ENCODE measurements at places on chromosomes 2 and 18.

DNA sequence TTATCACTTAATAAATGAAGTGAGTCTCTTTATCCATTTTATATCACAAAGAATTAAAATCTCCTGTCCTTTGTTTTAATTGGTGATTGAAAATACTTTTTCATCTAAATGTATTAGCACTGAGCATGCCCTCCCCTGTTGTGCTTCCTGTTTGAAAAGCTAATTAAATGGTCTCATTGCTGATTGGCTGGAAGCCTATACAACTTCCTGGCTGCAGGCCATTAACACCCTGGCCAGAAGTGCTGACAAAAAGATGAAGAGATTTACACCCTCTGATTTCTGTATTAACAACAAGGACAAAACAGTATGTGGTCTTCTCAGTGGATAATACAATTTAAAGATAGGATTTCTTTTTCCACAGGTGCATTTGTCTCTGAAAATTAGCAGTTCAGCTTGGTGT lies 548.0 kb downstream of the DCC start:
- no peak for DNase-seq

DNA sequence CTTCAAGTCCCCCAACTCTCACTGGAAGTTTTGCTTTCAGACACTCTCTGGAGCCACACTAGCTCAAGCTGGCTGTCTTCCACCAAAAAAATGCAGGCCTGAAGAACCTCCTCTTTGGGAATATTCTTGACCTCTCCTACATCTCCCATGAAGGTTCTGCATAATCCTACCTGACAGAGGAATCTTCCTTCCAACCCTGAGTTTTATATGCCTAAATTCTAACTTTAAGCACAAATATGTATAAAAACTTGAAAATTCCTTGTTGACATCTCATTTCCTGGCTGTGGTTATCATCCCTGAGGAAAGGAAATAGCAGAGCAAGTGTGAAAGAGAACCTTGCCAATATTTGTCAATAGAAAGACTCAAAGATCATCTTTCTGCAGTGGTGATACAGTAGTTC lies 249.0 kb downstream of the LPIN1 start:
- no peak for DNase-seq

GRCh38 chr18:12408247-12408869 lies 629 bp downstream of the PRELID3A start:
- DNase-seq: peak; percentile 59

DNA sequence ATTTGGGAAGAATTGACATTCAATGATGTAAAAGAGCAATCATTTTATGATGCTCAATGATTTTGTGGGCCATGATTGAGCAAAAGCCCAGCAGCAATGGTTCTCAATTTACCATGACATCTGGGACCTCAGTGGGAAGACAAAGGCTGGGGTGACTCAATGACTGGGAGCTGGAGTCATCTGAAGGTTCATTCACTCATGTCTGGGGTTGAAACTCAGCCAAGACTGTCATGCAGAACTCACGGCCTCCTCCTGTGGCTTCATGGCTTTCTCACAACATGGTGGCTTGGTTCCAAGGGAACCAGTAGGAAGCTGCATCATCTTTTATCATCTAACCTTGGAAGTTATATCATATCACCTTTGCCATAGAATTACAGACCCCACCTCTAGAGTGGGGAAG lies 45.1 kb upstream of the CD226 start:
- DNase-seq: no peak

DNA sequence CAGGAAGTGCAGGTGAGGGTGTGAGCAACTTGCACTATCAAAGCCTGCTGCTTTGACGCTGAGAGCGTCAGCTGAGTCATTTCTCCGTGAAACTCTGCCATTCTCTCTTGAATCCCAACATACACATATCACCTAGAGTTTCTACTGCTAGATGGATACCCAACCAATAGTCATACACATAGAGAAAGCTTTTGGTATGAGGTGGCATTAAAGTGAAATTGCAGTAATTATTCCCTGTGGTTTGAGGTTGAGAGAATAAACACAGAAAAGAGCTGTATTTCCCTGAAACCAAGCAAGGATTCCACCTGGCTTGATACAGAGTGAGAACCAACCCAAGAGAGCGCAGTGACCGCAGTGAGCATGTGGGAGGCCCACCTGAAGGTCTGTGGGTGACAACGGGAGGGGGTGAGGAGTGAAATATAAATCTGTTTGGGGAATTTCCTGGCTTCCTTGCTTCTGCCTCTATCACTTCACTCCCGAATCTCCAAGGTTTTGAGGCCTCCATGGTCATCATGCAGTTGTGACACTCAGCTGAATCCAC lies 28.8 kb upstream of the TMEM18 start:
- DNase-seq: no peak

GRCh38 chr2:239366740-239367139 lies 34.1 kb downstream of the HDAC4 start:
- no peak for DNase-seq

DNA sequence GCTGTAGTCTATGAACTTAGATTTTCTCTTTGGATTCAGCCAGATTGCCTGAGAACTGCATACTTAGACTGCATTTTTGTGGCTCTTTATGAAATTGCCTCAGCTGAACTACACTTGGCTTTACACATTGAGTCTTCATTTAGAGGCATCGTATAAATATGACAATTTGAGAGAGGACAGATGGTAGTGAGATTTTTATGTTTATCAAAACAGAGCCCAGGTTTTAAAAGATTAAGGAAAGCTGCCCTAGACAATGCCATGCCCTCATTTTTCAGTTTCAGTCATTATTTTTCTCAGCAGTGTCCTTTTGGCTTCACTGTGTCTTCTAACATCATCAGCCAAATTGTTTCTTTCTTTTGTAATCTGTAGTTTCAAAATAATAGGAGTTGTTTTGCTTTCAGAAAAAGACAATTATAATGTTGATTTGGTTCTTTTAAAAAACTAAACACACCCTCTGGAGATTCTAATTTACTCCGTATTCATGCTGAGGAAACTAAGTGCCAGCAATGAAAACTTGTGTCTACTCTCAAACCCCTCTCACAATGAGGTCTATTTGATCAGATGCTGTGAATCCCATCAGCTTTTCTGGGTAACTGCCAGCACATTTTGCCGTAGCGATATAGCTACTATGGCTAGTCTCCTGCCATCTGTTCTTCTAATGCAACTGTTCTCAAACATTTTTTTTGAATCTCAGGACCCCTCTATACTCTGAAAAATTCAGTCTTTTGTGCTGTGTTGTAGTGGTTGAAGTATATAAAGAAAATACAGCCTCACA lies 46.2 kb downstream of the TWSG1 start:
- peak; percentile 92 for DNase-seq

GRCh38 chr2:36618381-36618780 lies 20.4 kb upstream of the FEZ2 start:
- peak; percentile 62 for DNase-seq

DNA sequence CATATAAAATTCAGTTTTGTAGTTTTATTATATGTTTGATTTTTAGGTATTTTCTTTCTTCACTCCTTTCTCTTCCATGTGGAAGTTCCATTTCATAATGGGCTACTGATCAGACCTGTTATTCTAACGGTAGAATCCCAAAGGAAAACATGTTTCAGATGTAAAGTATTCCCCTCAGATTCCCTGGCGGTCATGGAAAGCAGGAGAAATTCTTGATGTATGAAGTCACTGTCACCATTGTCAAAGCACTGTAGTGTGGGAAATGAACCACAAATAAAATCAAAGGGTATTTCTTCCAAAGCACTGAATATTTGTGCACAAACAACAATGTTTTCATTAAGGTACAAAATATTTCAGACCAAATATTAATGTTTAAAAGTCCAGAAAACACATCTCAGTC lies 237.3 kb upstream of the KLHL14 start:
- no peak for DNase-seq

DNA sequence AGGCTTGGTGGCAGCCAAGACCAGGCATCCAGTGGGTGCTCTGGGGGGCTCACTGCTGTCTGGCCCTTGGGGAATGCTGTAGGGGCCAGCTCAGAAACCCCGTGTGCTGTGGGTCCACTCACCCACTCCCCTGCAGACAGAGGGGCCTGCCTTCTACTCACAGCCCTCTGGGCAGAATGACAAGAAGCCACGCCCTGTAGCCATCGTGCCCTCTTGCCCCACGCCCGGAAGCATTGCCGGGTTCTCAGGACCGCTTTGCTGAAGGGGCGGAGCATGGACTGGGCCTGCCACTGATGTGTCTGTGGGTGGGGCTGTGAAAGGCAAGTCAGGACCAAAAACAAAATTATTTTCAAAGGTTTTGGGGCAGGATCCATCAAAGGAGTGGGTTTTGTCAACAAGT lies 27.8 kb downstream of the GLI2 start:
- no peak for DNase-seq

DNA sequence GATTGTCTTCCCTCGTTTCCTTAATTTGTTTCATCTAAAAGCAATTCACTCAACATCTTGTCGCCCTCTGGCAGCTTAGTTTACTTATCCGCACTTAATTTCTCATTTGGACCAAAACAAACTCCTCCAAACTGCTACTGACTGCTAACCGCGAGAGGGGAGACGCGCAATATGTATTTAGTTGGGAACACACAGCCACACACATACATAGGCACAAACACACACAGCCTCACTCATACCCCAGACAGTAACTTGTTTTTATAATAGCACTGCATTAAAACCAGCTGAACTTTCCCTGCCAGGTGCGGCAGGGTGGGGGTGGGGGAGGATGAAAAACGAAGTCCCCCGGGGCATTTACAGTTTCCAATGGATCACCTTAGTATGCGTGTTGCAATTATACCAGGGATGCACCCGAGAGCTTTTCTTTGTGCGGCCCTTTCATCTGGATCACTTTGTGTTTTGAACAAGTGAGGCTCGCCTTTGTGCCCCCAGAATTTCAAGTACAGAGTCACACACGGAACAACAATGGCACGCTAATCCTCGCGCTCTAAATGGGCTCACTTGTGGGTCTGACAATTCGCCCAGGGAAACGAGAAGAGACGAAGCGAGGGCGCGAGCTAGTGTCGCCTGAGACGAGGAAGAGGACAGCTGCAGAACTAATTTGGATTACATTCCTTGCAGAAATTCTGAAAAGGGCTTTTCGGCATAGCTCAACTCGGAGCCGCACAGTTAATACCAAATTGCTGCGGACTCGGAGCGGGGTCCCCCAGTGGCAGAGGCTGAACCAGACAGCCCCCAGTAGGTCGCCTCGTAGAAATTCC lies 2.4 kb downstream of the ERBB4 start:
- peak; percentile 66 for DNase-seq

DNA sequence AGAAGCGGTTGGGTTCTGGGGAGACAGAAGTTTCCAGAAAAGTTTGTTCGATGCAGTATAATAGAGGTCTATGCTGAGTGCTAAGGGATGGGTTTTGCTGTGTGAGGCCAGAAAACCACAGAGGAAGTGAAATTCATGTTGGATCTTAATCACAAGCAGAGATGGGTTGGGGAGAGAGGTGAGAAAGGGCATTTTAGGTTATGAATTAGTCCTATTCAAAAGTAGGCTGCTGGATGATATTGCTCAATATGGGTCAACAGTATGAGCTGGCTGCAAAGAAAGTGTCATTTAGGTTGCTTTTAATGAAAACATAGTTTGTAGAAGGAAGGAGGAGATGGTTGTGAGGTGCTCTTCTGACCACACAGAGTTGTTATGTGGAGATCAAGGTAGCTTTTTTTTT lies 118.8 kb upstream of the LHCGR start:
- no peak for DNase-seq

DNA sequence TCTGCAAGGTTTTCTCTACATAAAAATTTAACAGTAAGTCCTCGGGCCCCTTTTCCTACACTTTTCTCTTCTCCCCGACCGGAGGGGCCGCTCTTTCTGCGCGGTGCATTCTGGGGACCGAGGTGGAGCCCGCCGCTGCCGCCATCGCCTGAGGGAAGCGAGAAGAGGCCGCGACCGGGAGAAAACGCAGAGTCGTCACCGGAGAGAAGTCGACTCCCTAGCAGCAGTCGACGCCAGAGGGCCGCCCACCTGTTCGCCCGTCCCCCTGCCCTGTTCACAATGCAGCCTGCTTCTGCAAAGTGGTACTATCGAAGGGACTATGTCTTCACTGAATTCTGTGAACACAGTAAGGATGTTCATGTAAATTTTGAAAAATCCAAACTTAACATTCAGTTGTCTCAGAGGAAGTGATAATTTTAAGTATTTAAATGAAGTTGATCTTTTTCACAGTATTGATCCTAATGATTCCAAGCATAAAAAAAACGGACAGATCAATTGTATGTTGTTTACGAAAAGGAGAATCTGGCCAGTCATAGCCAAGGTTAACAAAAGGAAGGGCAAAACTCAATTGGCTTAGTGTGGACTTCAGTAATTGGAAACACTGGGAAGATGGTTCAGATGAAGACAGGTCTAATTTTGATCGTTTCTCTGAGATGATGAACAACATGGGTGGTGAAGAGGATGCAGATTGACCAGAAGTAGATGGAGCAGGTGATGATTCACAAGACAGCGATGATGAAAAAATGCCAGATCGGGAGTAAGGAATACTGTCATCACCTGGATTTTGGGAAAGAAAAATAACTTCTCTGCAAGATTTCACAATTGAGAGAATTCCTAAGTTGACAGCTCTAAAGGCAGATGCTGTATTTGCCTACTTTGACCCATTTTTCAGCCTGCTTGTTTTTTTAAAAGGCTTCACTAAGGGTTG lies 55.8 kb downstream of the ASXL2 start:
- peak; percentile 13 for DNase-seq

- DNase-seq: no peak
Measured at GRCh38 chr2:179614121-179614520, 247.3 kb downstream of the ZNF385B start.

GRCh38 chr2:210577263-210578071 lies 21.1 kb downstream of the CPS1 start:
- peak; percentile 68 for DNase-seq

DNA sequence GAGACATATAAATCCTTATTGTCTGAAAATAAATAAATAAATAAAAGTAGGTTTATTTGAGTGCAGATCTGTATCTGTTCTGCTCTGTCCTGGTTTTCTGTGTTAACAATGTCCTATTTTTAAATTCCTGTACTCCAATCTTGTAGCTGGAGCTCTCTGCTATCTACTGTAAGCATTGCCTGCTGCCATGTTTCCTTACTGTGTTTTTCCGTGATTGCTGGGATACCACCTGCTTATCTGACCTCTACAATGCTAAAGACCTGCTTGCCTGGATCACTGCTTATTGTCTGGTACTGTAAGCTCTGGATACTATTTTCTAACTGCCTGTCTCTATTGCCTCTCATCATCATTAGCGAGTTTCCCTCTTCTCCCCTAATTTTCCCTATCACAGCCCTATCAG lies 11.6 kb downstream of the PTPN4 start:
- peak; percentile 39 for DNase-seq

DNA sequence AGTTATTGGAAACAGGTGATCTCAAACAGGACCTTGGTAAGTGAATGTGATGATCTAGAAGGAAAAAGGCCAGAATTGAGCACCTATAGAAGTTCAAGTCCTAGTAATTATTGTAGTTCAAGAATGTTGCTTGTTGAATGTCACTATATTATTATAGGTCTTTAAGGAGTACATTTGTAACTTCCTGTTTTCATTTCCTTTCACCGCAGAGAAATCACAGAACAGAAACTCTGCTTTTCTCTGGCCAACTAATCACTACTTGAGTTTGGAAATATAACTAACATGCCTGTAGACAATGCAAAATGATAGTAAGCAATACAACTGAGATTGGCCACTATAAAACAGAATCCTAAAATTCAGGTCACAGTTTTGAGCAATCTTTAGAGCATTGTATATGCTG lies 61.8 kb upstream of the EFEMP1 start:
- DNase-seq: no peak

Measured in G401 (cell line).